ENCODE measurements at places on chromosomes 6 and 20.

GRCh38 chr20:15859061-15859460 lies 714.2 kb downstream of the KIF16B start:
- ATAC-seq: no peak

DNA sequence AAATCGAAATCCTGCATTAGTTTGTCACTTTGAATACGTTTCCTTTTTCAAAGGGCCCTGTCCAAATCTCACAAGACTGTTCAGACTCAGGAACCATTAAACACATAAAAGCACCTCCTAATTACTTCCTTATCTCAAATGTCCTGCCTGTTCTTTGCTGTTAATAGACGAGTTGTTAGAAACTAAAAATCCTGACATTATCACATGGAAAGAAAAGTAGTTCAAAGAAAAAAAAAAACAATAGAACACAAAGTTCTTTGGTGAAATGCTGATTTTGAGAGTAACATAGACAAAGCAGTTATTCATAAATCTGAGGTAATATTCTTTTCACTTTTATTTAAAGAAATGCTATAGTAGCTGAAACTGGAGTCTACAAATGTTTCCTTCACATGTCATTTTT lies 12.1 kb upstream of the TAB2 start:
- no peak for ATAC-seq

GRCh38 chr6:129785047-129785755 lies 75.2 kb upstream of the ARHGAP18 start:
- ATAC-seq: no peak

DNA sequence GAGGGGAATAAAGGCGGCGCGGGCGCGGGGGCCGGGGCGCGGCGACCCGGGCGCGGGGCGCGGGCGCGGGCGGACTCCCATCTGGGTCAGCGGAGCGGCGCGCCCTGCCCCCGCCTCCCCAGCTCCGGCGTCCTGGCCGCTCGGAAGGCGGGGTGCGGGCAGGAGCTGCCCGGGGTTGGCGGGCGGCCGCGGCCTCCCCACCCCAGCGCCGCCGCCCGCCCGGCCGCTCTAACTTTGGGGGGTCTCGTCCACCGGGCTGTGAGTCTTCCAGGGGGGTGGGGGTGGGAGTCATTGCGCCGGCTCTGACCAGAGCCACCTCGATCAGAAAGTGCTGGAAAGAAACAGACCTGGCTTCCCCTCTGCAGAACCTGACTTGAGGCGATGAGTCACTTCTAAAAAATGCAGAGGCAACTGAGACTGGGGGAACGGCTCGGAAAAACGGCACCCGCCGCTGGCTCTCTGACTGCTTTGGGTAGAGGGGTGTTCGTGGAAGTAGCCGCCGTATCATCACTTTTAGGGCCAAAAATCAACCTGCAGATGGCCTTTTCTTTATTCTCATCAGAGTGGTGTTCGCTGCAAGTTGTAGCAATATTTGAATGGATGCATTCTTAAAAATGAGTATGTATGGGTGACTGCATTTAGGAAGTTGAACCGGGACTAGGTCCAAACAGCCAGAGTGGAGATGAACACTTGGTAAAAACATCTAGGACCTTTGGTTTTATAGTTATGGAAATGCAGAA lies 667 bp downstream of the CAP2 start:
- ATAC-seq: no peak

- ATAC-seq: no peak
Measured at GRCh38 chr6:127518710-127519468, at the start of gene MTCL3. MTCL3 (minus strand) TSS chr6:127519335.

- ATAC-seq: no peak
Measured at GRCh38 chr6:156719395-156719719, 57.8 kb upstream of the ARID1B start.

Data from stimulated activated memory B cell treated with anti-CD40 and anti-IgM and Interleukin-4, amounts not matched to agents 10 μg/mL and 1 μg/mL and 100 μg/mL, for 72 hours (primary cell).